SIG-M5 (cell line): ENCODE measurements at places on chromosomes 2 and 18.

- no peak for DNase-seq
These were observed 19.0 kb upstream of the DUSP19 start for GRCh38 chr2:183059561-183059960.

GRCh38 chr2:30871440-30871839 lies 64.2 kb upstream of the CAPN13 start:
- DNase-seq = no peak

DNA sequence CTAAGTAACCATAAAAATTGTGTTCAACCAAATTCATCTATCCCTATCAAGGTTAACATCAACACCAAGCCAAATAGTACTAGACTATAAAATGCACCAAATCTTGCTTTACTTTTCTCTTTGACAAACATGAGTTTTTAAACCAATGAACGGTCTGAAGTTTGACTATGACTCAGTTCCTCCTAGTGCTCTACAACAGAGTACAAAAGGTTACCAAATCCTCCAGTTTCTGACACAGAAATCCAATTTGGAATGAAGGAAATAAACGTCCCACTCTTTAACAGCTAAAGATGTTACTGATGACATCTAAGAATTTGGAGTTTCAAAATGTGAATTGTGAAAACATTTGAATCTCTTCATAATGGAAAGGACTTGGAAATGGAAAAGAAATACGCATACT lies 11.8 kb upstream of the ACVR1 start:
- DNase-seq = no peak

DNA sequence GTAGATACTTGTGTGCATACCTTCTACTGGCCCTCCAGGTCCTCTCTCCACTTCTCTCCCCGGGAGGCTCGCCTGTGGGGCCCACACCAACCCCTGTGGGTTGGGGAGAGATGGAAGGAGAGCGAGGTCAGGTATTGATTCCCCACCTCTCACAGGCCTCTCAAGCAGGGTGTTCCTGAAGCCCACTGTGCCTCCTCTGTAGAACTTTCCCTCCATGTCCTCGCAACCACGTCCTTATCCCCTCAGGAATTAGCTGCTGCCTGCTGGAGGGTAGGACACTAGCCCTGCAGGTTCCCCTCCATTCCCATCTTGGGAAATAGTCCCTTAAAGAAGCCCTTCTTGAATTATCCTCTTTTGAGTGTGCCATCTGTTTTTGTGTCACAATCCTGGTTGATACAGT lies 38.9 kb upstream of the KLF11 start:
- DNase-seq = no peak

- DNase-seq = no peak
These were observed 82.3 kb downstream of the KCTD1 start for GRCh38 chr18:26466026-26466425.

- DNase-seq = no peak
These were observed 26.5 kb downstream of the TET3 start for GRCh38 chr2:74011246-74011645.

DNA sequence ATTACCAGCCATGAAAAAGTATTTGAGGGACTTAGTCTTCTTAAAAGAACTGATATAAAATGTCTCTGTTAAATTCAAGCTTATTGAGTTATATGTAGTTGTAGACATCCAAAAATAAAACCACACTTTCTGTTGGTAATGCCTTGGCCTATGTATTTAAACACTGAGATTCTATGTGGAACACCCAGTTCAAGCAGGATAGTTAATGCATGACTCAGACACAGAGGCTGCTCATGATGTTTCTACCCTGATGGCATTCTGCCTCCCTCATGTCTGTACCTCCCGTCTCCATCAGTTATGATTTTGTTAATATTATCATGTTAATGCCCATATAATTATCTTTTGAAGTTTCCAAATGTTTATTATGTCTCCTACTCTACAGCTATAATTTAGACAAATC lies 164.5 kb downstream of the XIRP2 start:
- DNase-seq = no peak

DNA sequence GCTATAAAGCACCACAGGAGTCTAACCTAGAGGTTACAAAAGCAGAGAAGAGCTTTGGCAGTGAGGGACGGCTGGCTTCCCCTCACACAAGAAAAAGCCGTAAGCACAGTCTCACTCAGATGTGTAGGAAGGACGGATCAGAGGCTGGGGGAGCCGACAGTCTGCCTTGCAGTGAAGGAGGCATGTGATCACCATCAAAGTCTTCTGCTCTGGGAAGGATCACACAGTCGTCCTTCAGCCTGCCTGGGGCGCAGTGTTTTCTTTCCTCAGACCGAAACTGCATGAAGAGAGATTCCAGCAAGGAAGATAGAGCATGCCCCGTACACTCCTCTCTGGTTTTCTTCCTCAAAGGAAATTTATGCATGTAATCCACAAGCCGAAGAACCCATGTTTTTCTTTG lies 24.1 kb downstream of the GATA6 start:
- no peak for DNase-seq

DNA sequence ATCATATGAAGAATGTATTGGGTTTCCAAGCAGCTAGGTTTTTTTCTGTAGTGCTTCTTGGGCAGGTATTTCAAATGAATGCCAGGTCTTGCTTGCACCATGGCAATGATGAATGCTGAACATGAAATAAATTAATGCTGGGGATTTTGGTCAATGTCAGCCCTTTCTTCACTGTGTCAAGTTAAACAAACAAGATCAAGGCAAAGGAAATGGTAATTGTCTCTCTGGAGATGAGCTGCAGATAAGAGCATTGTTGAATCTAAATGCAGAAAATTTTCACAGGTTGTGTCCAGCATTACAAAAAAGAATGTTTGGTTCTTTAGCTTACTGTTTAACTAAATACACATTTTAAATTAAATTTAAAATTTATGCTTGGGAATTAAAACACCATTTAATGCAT lies 144.3 kb downstream of the GPD2 start:
- no peak for DNase-seq

DNA sequence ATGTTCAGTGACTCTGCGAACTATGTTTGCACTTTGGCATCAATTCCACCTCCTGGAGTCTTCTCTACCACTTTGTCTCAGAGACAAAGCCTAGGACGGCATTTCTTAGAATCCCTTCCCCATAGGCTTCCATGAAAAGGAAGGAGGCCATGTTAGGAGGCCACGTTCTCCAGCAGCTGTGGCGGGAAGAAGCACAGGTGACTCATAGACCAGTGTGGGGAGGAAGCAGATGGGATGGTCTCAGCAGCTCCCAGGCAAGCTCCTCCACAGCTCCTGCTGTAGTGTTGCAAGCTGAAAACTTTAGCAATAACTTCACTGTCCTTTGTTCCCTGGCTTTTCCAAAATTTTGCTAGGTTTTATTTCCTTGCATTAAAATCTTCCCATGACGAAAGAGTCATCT lies 781.3 kb upstream of the ID2 start:
- no peak for DNase-seq

DNA sequence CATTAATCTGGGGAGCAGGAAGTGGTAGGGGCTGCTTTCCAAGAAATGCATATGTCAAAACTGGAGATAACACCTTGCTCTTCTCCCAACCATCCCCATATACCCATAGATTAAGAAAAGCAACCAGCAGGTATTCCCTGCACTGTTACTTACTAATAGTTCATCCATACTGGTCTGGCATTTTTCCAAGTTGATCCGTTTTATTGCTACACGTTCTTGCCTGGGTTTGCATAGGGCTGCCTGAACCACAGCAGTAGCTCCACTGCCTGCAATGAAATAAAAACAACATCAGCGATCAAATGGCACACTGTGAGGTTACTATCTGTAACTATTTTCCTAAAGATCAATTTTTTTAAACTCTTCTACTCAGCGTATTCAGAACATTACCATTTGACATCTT lies 65.6 kb downstream of the STK39 start:
- DNase-seq = no peak

DNA sequence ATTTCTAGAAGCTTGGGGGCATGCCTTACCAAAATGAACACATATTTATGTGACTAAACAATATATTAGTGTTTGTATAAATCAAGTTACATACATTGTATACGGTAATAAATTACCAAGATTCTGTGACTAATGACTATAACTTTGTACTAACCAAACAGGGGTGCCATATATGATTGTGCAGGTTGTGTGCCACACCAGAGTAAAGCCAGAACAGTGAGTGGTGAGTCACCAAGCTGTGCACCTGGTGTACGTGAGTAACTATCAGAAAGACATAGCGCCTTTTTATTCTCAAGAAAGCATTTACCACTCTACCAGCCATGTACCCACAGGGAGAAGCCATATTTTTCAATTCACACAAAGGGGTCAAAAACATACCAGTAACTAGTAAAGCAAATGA lies 453.2 kb upstream of the PIK3C3 start:
- DNase-seq = no peak

DNA sequence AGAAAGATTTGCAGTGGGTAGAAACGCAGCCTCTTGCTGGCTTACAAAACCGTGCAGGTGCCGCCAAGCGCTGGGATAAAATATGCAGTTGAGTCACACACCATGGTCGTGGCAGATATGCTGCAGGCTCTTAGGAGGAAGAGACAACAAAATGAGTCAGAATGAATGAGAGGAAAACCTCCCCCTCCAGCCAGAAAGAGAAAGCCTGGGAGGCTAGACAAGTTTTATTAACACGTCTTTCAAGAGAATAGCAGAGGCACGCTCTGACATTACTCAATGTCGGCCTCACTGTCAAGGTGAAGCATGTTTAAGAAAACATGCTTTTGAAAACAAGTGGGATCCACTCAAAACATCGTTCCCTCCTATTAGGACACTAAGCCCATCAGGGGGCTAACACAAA lies 37.1 kb upstream of the ZCCHC2 start:
- no peak for DNase-seq

GRCh38 chr2:33496150-33496549 lies 19.7 kb downstream of the RASGRP3 start:
- DNase-seq = no peak

GRCh38 chr2:168307379-168307778 lies 60.0 kb upstream of the STK39 start:
- DNase-seq = no peak

- no peak for DNase-seq
These were observed 39.8 kb upstream of the ASAP2 start for GRCh38 chr2:9166579-9167377.

DNA sequence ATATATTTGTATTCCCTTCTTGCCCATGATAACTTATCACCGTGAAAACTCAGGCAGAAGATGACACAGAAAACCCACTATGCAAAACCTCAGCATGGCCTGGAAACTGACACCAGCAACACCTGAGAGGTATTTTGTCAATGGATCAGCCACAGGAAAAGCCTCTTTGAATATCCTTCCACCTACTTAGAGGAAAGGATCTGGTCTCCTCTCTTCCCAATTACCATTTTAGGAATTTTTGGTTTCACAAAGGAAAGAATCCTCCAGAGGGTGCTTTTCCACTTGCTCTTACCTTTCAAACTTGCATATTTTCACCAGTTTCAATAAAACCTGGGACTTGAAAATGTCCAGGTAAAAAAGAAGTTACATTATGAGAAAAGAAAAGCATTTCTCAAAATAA lies 20.0 kb upstream of the MEIS1 start:
- no peak for DNase-seq

DNA sequence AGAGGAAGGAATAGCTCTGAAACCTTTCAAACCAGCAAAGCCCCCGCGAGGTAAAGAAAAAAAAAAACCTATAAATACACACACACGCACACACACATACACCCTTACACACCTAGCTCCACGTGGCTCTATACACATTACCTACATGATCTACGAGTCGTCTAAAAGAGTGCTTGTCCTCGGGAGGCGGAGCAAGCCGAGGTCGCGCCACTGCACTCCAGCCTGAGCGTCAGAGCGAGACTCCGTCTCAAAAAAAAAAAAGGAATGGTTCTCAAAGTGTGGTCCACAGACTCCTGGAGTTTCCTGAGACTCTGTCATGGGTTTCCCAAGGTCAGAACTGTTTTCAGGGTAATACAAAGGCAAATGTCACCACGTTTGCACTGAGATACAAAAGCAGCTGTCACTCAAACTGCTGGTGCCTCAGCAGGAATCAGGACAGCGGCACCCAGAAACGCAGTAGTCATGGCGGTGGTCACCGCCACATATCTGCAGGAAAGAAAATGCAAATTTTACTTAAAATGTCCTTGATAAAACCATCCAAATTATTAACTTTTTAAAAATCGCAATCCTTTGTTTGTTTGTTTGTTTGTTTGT lies 130.0 kb upstream of the GPC1 start:
- DNase-seq = no peak

GRCh38 chr2:15701341-15701907 lies 109.8 kb downstream of the DDX1 start:
- DNase-seq = no peak

GRCh38 chr18:74360852-74361655 lies 45.4 kb downstream of the C18orf63 start:
- DNase-seq = no peak

- no peak for DNase-seq
These were observed 22.5 kb upstream of the ACYP2 start for GRCh38 chr2:54092940-54093339.

DNA sequence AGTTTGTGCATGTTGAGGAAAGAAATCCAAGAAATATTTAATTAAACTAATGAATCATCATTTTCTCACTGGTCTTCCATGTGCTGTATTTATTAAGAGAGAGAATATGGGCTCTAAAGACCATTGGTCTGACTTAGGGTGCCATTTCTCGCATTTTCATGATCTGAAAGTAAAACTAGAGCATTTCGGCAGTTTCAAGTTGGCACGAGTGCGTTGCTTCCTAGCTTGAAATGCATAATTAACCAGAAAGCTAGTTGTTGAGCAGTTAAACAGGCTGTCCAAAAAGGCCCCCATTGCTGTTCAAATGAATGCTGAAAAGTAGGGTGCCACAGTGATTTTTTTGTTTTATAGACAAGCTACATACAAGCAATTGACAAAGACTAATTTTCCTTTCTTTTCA lies 47.4 kb downstream of the SLC8A1 start:
- DNase-seq = no peak

- DNase-seq = no peak
These were observed at the start of gene UBE2E3 for GRCh38 chr2:180980106-180980942. TSS of gene UBE2E3 (plus strand) at chr2:180980605. CDS start at chr2:180982043, 1,438 bp downstream.

GRCh38 chr2:150023044-150023443 lies 435.5 kb upstream of the MMADHC start:
- no peak for DNase-seq

GRCh38 chr18:72762515-72763122 lies 105.2 kb downstream of the NETO1 start:
- peak; percentile 22 for DNase-seq

DNA sequence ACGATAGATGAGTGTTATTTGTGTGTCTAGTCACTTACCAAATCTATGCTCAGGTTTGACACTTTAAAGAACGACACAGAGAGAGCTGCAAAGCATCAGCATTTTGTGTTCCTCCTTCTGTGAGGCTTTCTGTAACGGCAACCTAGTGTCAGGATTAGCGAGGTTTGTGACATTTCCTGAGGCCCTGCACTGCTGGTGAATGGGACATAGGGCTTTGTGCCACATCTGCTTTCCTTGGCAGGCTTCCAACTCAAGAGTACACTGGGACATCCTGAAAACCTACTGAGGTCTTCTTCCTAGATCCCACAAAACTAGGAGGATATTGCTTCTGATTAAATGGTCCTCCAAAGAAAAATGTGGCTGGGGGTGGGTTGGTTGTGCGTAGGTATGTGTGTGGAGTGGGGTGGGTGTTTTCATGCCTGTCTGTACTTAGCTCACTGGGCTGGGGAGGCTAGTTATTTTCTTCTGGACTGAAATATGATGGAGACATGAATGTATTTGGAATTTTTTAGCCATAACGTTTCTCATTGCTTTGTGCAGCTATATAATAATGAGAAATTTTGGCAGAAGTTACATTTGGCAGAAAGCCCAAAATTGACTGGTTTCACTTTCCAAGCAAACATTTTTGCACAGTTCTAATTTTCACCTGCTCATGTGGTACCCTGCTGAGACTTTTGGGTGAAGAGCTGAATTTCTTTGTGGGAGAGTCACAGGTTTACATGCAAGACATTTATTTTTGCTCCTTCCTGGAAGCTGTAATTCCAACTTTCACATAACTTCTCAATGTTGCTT lies 308.4 kb downstream of the XIRP2 start:
- DNase-seq = no peak
